ENCODE measurements at places on chromosomes 2 and 18.

GRCh38 chr2:125312342-125312741, 1287.3 kb downstream of the CNTNAP5 start:
- no peak for DNase-seq

DNA sequence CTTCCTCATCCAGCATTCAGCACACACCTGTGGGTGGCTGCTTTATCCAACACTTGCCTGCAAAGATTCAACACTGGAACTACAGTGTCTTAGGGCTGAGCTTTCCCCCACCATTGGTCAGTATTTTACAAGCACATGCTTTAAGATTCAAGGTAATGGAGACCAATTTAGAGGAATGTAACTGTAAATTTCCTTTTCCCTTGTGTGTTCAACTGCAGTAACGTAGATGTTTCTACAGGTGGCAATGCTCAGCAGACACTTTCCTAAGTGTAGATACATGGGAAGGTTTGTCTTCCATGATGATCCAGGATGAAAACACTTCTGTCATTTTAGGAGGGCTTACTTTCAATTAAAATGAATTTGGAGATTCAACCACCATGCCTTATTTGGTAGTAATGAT, 143.6 kb upstream of the PXDN start:
- no peak for DNase-seq

GRCh38 chr2:16125614-16126516, 185.5 kb downstream of the MYCN start:
- DNase-seq, result no peak

- no peak for DNase-seq
Measured at GRCh38 chr2:55896633-55897032, 26.9 kb downstream of the EFEMP1 start.

GRCh38 chr2:188478724-188479123, 187.1 kb downstream of the GULP1 start:
- no peak for DNase-seq

DNA sequence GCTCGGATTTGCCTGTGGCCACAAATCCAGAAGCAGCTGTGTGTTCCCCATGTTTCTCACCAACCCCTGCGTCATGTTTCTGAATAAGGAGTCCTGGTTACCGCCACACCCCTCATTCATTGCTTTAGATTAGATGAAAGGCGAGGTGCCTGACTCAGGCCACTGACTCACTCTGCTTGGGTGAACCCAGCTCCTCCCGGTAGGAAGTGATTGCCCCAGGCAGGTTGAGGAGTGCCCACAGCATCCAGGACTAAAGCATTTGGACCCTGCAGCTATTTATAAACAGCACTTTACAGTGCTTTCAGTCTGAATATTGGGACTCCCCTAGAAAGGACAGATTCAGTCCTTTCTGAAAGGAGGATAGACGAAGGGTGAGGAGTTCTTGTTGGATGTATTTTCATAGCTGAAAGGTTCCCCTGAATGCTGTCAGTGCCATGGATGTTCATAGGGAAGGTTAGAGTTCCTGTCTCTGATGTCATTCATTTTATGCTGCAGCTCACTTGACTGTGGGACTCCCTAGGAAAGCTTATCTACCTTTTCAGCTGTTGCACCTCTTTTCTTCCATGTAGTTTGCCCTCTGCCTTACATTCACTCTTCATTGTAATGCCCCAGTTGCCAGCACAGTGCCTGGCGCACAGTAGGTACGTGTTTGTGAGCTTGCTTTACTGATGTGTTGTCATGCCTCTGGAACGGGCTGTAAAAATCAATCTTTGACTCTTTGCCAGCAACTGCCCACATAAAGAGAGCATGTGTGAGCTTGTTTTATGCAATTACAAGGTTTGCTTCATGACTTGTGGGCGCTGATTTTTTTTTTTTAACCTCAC, 14.9 kb downstream of the ITGA6 start:
- DNase-seq, result no peak

DNA sequence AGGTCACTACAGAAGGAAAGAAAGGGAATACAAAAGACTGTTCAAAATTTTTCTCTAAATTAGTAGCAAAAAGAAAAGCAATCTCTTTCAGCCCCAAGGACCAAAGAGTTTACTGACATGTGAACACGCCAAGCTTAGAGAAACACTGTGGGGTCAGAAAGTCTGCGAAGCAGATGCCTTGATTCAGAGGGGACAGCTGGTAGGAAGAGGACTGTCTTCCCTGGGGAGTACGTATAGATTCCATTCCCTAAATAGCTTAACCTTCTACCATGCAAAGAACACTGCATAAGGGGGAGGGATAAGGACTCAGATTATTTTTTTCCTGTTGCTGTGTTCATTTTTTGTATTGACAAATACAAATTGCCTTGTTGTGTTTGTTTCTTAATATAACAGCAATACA, 96.1 kb downstream of the IRS1 start:
- no peak for DNase-seq

- DNase-seq, result no peak
Measured at GRCh38 chr18:72555101-72555500, 11.0 kb upstream of the CBLN2 start.

- no peak for DNase-seq
Measured at GRCh38 chr2:70199320-70199864, 8.6 kb upstream of the C2orf42 start.

DNA sequence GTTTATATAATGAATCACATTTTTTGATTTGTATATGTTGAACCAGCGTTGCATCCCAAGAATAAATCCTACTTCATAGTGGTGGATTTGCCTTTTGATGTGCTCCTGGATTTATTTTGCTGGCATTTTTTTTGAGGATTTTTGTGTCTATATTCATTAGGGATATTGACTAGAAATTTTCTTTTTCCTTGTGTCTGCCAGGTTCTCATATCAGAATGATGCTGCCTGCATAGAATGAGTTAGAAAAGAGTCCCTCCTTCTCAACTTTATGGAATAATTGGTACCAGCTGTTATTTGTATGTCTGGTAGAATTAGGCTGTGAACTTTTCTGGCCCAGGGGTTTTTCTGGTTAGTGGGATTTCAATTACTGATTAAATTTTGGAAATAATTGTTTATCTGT, 457.4 kb upstream of the DSEL start:
- no peak for DNase-seq

DNA sequence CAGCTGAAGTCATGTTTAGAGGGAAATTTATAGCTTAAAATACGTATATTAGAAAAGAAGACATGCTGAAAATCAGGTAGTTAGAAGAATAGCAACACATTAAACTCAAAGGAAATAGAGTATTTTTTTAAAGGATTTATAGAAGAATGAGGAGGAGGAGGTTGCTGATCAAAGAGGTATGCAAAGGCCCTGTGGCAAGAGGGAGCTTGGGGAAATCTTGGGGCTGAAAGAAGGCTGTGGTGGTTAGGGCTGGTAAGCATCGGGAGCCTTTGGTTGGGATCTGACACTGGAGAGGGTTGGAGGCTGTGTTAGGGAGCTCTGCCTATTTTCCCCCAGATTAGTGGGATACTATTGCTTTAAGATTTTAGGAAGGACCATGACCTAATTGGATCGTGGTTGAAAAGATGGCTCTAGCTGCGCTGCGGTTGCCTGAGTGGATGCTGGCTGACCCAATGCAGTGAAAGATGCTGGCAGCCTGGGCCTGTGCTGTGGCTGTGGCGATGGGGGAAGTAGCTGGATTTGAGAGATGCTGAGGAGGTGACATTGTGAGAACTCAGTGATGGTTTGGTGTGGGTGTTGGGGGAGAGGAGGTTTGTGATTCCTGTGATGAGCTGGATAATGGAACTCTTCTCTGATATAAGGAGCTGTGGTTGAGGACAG, 11.7 kb downstream of the DGKD start:
- no peak for DNase-seq

GRCh38 chr2:233469261-233470010, 97.1 kb downstream of the USP40 start:
- no peak for DNase-seq

GRCh38 chr2:226788881-226789490, 10.6 kb downstream of the IRS1 start:
- no peak for DNase-seq

GRCh38 chr2:148704247-148704646, 59.7 kb downstream of the EPC2 start:
- no peak for DNase-seq

DNA sequence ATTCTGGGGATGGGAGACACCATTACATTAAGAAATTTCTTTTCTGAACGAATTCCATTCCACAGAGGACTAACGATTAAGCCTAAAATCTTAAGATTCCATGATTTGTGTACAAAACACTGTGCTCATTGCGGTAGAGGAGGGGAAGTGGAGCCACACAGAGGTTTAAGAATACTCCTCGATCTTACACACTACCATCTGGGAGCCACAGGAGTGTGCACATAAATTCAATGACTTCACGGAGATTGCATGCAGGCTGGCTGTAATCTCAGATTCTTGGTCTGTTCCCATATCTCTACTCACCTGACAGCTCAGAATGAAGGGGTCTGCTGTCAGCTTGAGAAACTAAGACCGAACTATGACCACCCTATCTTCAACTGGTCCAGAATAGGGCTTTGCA, 762 bp downstream of the VPS4B start:
- no peak for DNase-seq

- no peak for DNase-seq
Measured at GRCh38 chr2:113142290-113142689, 14.9 kb downstream of the IL1RN start.

DNA sequence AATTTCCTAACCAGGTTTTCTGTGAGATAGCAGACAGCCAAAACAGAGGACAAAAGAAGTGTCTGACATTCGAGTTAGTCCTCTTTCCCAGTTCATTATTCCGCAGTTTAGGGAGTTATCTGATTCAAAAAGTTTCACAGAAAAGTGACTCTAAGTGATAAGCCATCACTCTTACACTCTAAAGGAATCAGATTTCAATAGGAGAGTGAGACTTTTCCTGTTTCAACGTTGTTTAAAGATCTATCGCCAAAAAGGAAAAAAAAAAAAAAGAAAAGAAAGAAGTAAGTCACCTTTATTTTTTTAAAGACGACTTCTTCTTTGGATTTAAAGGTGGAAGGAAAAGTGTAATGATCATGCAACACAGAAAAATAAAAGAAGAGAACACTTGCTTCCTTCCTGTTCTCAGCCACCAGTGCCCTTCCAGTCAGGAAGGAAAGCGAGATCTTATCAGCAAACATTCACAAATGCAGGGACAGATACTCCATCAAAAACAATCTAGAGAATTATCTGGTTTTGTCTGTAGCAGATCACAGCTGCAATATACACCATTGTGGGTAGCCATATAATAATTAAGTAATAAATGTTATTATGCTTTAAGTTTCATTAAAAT, 49.8 kb downstream of the TFPI start:
- no peak for DNase-seq

DNA sequence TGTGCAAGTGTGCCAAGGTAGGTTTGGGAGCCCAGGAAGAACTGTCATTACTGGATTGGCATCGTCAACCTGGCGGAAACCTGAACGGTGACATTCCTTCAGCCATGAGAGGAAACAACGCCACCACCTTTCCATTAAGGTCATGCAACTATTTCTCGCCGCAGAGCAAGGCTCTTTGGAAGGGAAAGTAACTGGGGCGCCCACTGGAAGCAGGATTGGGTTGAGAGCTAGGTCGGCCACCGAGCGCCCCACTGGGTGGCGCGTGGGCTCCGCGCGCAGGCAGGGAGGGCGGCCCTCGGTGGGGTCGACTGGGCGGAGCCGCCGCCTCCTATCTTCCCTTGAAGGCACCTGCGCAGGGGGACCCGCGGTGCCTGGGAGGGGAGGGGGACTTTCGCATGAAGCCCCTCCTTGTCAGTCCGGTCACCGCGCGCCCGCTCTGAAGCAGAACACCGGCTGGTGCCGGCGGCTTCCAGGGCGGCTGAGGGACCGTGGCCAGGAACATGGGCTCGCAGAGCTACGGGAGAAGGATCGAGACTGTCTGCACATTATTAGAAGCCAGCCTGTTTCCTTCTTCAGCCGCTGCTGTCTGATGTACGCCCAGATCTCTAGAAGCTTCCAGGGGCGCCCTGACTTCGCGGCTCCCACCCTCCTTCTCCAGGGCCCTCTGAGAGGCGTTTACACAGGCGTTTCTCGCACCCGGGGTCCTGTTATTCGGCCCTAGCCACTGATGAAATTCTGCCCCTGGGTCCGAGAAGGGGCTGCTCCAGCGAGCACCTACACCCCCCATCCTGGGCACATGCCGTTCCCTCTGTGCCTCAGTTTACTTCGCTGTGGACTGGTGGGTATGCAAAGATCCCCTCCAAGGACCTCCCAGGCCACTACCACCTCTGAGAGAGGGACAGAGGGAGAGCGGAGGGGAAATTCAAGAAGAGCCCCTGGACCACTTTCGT, 27.3 kb upstream of the MAL start:
- no peak for DNase-seq

- no peak for DNase-seq
Measured at GRCh38 chr2:47558116-47558767, 155.3 kb downstream of the MSH2 start.

- no peak for DNase-seq
Measured at GRCh38 chr2:85706063-85706462, 11.9 kb downstream of the GNLY start.

DNA sequence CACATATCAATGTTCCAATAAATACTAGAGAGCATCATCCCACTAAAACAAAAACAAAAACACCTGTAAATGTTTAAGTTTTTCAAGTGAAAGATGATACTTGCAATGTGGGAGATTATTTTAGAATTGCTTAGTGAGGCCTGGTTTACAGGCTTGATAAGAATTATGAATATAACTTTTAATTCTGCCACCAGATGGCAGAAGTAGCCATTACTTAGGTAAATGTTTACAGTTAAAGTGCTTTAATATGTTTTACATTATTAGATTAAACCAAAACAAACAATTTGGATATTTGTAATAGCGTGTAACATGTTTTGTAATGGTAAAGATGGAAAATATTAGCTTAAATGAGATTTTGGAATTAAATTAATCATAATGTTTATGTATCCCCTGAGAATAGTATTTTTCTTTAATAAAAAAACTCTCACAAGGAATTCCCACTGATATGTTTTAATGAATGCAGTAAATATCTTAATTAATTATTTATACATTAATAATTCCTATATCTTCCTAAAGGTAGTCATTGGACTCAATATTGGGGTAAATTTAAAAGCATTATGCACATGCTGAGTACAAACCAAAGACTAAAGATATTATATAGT, 522.0 kb downstream of the SPAG16 start:
- DNase-seq, result no peak

DNA sequence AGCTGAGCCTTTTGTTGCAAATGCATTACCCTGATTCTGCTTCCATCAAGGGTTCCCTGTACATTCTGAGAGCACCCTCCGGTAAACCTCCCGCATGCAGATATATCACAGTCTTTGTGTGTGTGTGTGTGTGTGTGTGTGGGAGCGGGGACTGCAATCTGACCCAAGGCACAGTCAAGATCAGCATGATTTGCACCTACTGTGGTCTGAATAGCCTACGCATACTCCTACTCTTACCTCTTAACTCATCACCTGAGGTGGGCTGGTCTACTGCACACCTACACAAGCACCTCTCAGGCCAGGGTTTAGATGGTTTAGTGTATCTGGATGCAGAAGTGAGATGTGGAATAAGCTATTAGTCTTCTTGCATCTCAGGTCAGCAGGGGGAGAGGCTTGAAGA, 174.6 kb downstream of the FSHR start:
- DNase-seq, result no peak

Data from activated T-helper 1 cell treated with Interleukin-2 at 50 U/mL for 16 hours (primary cell).